AG10803 (cell line): ENCODE measurements at places on chromosomes 5 and 9.

DNA sequence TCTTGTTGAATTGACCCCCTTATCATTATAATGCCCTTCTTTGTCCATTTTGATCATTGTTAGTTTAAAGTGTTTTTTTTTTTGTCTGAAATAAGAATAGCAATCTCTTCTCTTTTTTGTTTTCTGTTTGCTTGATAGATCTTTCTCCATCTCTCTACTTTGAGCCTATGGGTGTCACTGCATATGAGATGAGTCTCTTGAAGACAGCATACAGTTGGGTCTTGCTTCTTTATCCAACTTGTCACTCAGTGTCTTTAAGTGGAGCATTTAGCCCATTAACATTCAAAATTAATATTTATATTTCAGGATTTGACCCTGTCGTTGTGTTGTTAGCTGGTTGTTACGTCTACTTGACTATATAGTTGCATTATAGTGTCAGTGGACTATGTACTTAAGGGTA is 135.4 kb downstream of the HMHB1 start:
- no peak for DNase-seq

GRCh38 chr9:132669319-132669697 is 475 bp downstream of the DDX31 start:
- DNase-seq, result peak; percentile 68

DNA sequence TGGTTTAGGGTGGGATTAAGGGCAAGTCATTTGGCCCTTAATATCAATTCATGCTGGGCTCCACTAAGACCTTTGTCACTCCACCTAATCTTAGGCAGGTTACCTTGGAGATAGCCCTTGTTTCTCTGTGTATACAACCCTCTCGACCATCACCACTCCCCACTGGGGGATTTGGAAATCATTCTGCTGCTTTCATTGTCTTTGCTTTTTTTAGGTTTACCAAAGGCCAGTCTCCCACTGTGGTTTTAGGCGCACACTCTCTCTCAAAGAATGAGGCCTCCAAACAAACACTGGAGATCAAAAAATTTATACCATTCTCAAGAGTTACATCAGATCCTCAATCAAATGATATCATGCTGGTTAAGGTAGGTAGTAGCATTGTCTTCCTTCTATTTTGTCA is 6.2 kb downstream of the GZMK start:
- no peak for DNase-seq

- DNase-seq, result no peak
Measured at GRCh38 chr5:61919920-61920319, 386.1 kb upstream of the KIF2A start.

DNA sequence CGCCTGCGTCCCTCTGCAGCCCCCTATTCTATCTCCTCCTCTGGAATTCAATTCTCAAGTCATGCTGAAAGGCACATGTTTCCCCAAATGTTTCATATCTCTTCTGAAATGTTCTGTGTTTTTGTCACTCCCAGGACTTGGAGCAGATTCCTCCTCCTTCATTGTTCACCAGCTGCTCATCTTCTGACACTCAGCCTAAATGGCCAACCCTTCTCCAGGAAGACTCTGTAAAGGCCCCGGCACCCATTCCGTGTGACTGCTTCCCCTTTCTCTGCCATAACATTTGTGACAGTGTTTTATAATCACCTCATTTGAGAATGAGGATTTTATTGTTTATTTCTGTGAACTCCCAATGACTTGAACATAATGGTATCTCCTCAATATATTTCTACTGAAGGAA is 170.8 kb upstream of the ADAMTS16 start:
- DNase-seq, result no peak

- DNase-seq, result no peak
Measured at GRCh38 chr9:114806526-114806900, 674 bp upstream of the TNFSF15 start.

- peak; percentile 49 for DNase-seq
Measured at GRCh38 chr5:127754259-127754658, 51.1 kb downstream of the CCDC192 start.

GRCh38 chr9:18366184-18366583 is 107.8 kb upstream of the ADAMTSL1 start:
- DNase-seq, result no peak

GRCh38 chr5:1497795-1498622 is 25.8 kb downstream of the LPCAT1 start:
- DNase-seq, result no peak

- DNase-seq, result no peak
Measured at GRCh38 chr9:133948131-133948530, 44.0 kb downstream of the VAV2 start.

GRCh38 chr5:169009123-169009522 is 291.8 kb downstream of the SLIT3 start:
- DNase-seq, result peak; percentile 54

GRCh38 chr5:76180814-76181805 is 97.9 kb downstream of the SV2C start:
- no peak for DNase-seq

- no peak for DNase-seq
Measured at GRCh38 chr5:91302305-91302704, 80.8 kb downstream of the ARRDC3 start.

GRCh38 chr5:27594141-27594540 is 555.8 kb upstream of the CDH9 start:
- no peak for DNase-seq

GRCh38 chr5:112975721-112976431 is 722 bp upstream of the DCP2 start:
- DNase-seq, result no peak

DNA sequence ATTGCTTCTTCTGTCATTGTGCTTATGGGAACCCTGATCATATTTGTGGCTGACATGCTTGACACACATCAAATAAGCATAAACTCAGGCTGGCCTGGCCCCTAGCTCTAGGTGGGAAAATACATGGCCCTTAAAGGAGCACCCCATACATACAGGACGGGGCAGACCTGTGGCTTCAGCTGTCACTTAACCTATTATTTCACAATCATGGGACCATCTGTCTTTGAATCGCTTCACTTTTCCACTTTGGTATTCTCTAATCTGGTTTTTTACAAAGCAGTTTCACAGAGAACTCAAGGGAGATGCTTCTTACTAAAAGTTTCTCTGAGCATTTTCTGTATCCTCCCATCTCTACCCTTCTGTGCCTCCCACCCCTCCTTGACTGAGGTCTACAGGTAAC is 34.6 kb upstream of the LRRTM2 start:
- DNase-seq, result no peak

DNA sequence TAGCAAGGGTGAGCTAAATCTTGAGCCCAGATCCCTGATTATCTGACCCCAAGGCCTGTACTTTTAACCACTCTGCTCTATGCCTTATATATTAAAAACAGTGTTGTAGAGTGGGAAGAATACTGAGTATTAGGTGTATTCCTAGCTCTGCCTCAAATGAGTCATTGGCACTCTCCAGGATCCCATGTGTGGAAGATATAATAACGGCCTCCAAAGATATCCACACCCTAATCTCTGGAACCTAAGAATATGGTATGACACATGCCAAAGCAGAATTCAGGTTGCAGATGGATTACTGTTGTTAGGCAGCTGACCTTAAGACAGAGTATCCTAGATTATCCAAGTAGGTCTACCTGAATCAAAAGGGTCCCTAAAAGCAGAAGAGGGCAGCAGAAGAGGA is 110.8 kb downstream of the ADRB2 start:
- no peak for DNase-seq
